ENCODE measurements at places on chromosomes 4 and X. TPM values are rescaled to one million over a fixed set of nuclear protein-coding genes. Genes with fewer than 3 reads are reported as not detected.

MID2 gene
- 5.6 TPM for total RNA-seq

UCHL1 gene
- 76.8 TPM for total RNA-seq

DNA sequence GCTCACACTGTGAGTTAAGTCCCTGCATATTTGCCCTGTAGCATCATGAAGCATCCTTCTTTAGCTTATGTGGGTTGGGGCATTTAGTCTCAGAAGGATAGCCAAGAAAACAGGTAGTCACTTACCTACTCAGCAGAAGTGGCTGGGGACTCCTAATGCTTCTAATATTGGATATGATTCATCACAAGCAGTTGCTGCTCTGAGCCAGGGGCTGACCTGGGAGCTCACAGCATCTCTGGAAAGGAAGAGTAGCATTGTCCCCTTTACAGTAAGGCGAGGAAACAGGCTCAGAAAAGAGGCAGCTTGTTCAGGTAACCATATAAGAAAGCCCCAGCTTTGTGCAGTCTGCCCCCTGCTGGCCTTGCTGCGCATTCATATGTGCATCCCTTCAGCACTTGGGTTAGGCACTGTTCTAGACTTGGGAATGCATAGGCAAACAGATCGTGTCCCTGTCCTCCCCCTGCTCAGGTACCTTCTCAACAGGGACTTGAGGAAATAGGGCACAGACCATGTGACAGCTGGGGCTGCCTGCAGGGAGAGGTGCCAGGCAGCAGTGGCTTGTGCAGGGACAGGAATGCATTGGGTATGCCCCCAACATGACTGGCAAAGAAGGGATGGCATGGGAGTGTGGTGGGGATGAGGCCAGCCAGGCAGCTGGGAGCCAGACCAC, 35.7 kb upstream of the TBC1D14 start:
- peak; percentile 88 for DNase-seq

NWD2 gene
- not detected for total RNA-seq

DNA sequence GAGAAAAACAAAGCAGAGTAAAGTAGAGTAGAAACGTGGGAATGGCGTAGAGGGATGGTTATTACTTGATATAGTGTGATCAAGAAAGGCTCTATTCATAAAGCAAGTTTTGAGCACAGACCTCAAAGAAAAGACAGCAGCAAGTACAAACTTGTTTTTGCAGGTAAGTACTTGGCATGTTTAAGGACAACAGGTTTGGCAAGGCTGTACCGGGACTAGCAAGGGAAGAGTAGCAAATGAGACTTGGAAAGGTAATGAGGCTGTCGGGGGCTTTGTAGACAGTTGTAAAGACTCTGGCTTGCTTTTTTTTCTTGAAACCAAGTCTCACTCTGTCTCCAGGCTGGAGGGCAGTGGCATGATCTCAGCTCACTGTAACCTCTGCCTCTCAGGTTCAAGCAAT, 40.9 kb downstream of the NEK1 start:
- DNase-seq, result no peak
